ENCODE measurements at places on chromosomes 1 and 21. TPM values are rescaled to one million over a fixed set of nuclear protein-coding genes. Genes with fewer than 3 reads are reported as not detected.

Gene POGZ
- total RNA-seq = 21.2 TPM

Gene SLC1A7
- total RNA-seq = 0.12 TPM

Gene CD84
- total RNA-seq = not detected

Gene FCRL2
- not detected for total RNA-seq

Gene RBM11
- not detected for total RNA-seq

Gene SLFNL1
- 0.15 TPM for total RNA-seq

Gene SHISAL2A
- total RNA-seq = not detected

Gene NPHS2
- not detected for total RNA-seq

Gene ARMH1
- 2.2 TPM for total RNA-seq

Gene BCAN
- not detected for total RNA-seq

Gene ATAD3C
- not detected for total RNA-seq

Gene AADACL3
- total RNA-seq = not detected
